RWPE2 (cell line): ENCODE measurements at places on chromosomes 2 and 18.

- peak overlapping the region; percentile 29 for H3K27ac ChIP-seq
- no peaks in the 10 kb centered on the region for H3K36me3 ChIP-seq
- peaks cover 7% of the 10 kb centered on the region for H3K4me1 ChIP-seq
- DNase-seq: no peak
- no peak overlapping the region for H3K4me3 ChIP-seq
- H3K27me3 ChIP-seq: no peaks in the 10 kb centered on the region
Observed at GRCh38 chr2:196278491-196278911, 107.1 kb upstream of the STK17B start.

DNA sequence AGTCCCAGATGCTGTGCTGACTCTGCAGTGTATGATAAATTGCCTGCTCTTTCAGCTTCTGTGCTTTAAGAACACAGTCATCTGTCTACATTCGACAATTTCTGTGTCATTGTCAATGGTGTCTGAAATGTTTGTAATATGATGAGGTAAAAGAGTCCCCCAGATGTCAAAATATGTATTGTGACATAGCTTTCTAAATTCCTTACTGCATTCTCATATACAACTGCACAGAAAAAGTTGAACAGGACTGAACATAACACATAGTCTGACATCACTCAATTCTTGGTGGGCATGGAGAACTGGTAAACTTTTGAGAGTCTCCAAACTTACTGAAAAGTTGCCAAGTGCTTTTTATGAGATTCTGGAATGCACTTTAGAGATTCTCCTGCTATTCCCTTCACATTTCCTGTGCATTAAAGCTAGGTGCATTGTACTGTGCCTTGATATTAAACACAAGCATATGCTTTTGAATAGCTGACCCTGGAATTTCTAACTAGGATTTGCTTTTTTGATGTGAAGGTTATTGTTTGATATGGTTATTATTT, 48.1 kb upstream of the ARHGAP28 start:
- no peaks in the 10 kb centered on the region for H3K36me3 ChIP-seq
- DNase-seq: no peak
- no peak overlapping the region for H3K27ac ChIP-seq

DNA sequence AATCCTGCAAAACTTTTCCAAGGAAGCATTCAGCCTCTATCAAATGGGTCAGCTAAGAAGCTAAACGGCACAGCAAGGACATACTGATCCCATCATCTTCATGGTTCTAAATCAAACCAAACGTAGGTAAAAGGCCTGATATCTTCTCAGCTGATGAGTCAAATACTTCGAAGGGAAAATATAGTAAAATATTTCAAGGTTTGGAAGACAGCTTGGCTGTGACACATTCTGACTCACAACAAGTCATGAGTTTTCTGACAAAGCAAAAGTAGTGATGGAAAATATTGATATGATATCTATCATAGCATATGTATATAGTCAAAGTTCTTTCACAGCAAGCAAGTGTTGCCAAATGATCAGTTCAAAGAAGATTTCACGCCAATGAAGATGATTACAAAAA, 31.5 kb downstream of the DOCK10 start:
- H3K36me3 ChIP-seq: no peaks in the 10 kb centered on the region
- no peaks in the 10 kb centered on the region for H3K27me3 ChIP-seq
- DNase-seq: no peak
- H3K27ac ChIP-seq: no peak overlapping the region
- no peak overlapping the region for H3K4me3 ChIP-seq

DNA sequence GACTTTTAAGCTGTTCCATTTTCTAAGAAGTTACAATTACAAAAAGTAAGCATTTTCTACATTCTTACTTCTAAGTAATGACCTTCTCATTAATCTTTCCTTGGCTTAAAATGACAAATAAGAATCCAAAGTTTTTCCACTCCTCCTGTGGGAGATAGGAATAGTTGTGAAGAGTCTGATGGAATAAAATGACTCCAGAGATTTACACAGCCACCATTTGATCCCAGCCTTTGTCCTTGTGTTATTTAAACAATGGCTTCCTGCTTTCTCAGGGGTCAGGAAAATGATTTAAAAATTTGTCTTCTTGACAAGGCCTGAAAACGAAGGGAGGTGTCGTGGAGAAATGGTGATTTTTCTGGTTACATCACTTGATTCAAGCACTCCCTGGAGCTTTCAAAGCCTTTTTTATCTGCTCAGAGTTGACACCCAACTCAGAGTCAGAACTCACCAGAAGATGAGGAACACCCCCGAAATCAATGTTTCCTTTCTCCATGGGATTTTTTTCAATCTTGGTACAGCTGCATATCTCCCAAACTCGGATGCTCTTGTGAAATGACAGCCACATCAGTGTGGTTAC, 106.5 kb downstream of the GALNT3 start:
- H3K4me1 ChIP-seq: no peaks in the 10 kb centered on the region
- no peaks in the 10 kb centered on the region for H3K27me3 ChIP-seq
- no peaks in the 10 kb centered on the region for H3K36me3 ChIP-seq
- no peak overlapping the region for H3K4me3 ChIP-seq

DNA sequence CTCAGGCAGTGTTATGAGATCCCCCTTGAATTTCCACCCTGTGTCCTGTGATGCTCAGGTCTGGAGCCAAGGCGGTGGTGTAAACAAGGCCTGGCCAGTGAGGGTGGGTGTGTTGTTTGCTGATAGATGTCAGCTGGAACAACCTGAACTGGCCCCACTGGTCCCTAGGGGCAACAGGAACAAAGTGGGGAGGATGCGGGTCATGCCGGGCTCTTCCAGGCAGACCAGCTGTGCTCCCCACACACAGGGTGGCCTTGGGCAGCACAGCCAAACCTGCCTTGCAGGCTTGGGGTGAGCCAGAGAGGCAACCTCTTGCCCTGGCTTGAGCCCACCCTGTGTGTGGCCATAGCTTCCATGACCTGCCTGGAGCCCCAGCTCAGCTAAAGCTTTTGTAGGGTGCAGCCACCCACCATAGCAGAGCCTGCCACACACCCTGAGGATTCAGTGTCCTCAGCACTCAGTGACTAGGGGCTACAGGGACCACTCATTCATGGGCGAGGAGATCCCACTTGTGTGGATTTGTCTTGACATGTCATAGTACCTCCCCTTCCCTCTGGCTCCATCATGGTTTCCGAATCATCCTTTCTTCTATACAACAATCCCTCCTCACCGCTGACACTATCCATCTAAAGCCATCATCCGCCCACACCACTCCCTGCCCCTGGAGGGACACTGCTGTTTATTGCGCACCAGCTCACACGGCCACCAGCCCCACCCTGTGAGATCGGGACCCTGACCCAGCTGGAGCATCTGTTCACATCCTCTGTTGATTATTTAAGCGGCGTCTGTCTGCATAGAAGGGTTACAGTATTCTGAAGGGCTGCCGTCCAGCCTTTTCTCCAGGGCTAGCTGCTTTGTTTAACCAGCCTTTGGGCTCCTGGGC, 268.8 kb downstream of the CYP26B1 start:
- no peak overlapping the region for H3K4me3 ChIP-seq
- no peaks in the 10 kb centered on the region for H3K36me3 ChIP-seq
- H3K27me3 ChIP-seq: no peaks in the 10 kb centered on the region
- peaks cover 29% of the 10 kb centered on the region for H3K4me1 ChIP-seq
- DNase-seq: no peak
- no peak overlapping the region for H3K27ac ChIP-seq

- H3K4me3 ChIP-seq: peak overlapping the region; percentile 72
- H3K36me3 ChIP-seq: no peaks in the 10 kb centered on the region
- H3K27ac ChIP-seq: peak overlapping the region; percentile 50
- H3K4me1 ChIP-seq: peaks cover 10% of the 10 kb centered on the region
- H3K27me3 ChIP-seq: no peaks in the 10 kb centered on the region
Observed at GRCh38 chr2:176136374-176137251, 7.1 kb downstream of the HOXD8 start.

DNA sequence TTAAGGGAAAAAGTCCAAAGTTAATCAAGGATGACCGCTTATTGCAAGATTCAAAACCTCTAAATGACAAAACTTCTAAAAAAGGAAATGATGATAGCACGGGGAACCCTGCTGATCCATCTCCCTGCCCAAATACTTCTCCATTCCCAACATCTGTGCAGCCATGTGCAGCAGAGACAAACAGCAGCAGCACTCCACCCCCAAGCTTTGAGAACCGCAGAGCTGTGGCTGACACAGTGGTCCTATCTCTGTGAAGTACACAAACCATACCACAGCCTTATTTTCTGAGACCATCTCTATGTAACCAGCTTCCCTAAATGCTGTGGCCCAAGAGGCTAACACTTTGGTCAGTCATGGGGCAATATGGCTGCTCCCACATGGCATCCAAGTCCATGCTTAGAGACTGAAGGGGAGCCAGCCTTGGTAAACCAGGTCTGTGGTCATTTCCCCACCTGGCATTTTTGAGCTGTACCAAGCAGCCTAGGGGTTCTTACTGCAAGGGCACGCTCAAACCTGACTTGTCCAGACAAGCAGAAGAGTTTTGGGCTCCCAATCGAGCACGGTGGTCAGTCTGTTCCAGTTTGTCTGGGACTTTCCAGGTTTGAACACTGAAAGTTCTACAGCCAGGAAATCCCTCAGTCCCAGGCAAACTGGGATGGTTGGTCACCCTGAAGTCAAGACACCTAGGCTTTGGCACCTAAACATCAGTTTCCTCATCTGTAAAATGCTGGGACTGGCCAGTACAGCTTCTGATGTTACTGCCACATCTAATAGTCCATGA, 17.1 kb upstream of the NFE2L2 start:
- H3K36me3 ChIP-seq: no peaks in the 10 kb centered on the region
- peaks cover 4% of the 10 kb centered on the region for H3K4me1 ChIP-seq
- H3K27ac ChIP-seq: no peak overlapping the region
- DNase-seq: no peak
- H3K4me3 ChIP-seq: no peak overlapping the region

- no peaks in the 10 kb centered on the region for H3K36me3 ChIP-seq
- H3K27ac ChIP-seq: no peak overlapping the region
- no peak overlapping the region for H3K4me3 ChIP-seq
- no peaks in the 10 kb centered on the region for H3K27me3 ChIP-seq
- DNase-seq: no peak
Observed at GRCh38 chr2:16406496-16407289, 258.9 kb downstream of the CYRIA start.

GRCh38 chr18:10404168-10404567, 50.3 kb upstream of the APCDD1 start:
- H3K36me3 ChIP-seq: no peaks in the 10 kb centered on the region
- no peak for DNase-seq

DNA sequence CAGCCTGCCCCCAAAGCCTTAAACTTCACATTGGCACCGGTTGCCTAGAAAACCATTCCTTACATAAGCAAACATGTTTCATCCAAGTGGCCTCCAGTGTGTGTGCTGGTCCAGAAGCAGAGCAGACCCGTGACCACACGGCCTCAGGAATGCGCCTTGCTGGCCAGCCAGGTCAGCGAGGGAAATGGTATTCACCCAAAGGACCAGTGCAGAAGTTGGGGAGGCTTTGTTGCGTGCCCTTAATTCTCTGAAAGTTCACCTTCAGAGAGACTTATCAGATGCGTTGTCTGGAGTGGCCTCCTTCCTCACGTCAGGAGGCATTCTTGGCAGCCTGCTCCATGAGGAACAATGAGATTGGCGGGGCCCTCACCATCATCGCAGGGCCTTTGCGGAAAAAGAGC, 25.9 kb downstream of the NRP2 start:
- peaks cover 8% of the 10 kb centered on the region for H3K4me1 ChIP-seq
- no peak for DNase-seq
- no peaks in the 10 kb centered on the region for H3K36me3 ChIP-seq
- H3K4me3 ChIP-seq: no peak overlapping the region
- no peak overlapping the region for H3K27ac ChIP-seq

DNA sequence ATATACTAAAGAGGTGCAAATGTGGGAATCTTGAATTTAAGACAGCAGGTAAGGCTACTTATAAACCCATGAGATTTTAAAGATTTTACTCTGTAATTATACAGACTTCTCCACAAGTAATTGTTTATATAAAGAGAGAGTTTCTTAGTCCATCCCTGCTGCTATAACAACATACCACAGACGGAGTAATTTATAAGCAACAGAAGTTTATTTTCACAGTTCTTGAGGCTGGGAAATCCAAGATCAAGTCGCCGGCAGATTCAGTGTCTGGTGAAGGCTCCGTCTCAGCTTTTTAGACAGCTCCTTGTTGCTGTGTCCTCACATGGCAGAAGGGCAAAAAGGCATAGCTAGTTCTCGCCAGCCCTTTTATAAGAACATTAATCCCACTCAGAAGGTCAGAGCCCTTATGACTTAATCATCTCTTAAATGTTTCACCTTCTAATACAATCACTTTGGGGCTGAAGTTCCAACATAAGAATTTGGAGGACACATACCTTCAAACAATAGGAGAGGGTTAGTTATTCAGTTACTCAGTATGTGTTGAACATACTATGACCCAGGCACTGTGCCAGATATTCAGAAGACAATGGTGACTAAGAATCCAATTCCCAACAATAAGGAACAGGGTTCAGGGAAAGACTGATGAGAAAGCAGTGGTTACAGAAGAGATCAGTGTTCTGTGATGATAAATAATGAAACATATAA, 466.0 kb downstream of the RIT2 start:
- no peak for DNase-seq
- no peaks in the 10 kb centered on the region for H3K4me1 ChIP-seq
- no peaks in the 10 kb centered on the region for H3K27me3 ChIP-seq
- H3K27ac ChIP-seq: no peak overlapping the region

GRCh38 chr2:160419776-160420505, 73.7 kb downstream of the RBMS1 start:
- peak overlapping the region; percentile 93 for H3K27ac ChIP-seq
- H3K27me3 ChIP-seq: no peaks in the 10 kb centered on the region
- no peaks in the 10 kb centered on the region for H3K36me3 ChIP-seq
- no peak overlapping the region for H3K4me3 ChIP-seq

DNA sequence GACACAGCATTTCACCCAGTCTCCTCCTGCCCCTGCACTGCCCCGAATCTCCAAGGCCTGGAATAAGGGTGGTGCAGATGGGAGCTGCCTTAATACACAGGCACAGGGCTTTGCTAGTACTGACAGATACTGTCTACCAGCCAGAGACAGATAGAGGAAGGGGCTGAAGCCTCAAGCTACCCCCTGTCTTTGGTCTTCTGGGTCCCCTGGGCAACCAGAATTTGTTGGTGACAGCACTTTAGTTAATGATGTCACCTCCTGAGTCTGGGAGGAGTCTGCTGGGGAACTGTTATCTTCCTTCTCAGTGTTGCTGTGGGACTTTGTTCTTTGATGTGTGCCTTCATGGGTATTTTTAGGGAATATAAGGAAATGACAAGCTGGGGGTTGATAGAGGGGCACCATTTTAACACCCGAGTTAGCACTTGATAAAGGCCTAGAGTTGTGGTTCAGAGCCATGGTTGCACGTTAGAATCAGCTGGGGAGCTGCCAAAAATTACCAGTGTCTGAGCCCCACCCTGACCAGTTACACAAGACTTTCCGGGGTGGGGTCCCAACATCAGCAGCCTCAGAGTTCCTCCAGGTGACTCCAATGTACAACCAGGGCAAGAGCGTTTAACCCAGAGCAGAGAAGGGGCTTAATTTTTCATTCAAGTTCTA, 136.8 kb downstream of the SMAD7 start:
- H3K27me3 ChIP-seq: no peaks in the 10 kb centered on the region
- H3K36me3 ChIP-seq: peaks cover 6% of the 10 kb centered on the region
- no peak overlapping the region for H3K27ac ChIP-seq
